ENCODE measurements at places on chromosomes 2 and 18.

GRCh38 chr2:43455296-43455695, 140.5 kb downstream of the THADA start:
- DNase-seq: no peak

GRCh38 chr2:236904389-236905263, 181.1 kb upstream of the COPS8 start:
- no peak for DNase-seq

DNA sequence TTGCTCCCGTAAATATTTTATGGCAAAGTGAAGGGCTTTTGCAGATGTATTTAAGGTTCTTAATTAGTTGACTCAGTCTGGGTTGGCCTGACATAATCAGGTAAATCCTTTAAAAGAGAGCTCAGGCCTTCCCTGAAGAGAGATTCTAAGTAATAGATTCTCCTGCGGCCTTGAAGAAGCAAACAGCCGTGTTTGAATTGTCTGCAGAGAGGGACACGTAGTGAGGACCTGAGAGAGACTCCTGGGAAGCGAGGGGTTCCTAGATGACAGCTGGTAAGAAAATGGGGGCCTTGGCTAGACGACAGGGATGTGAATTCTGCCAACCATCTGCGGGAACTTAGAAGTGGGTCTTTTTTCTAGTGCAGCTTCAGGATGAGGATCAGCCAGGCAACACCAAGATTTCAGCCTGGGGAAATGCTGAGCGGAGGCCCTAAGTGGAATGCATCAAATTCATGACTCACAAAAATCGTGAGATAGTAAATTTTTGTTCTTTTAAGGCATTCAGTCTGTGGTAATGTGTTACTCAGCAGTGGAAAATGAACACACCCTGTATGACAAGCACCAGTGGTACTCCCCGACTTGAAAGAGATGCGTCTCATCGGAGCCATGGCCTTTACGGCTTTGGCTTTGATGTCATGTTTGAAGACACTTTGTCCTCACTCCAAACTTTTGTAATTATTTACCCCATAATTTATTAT, 62.1 kb upstream of the SMIM21 start:
- DNase-seq: no peak

GRCh38 chr2:37156071-37156856, 516 bp downstream of the EIF2AK2 start:
- DNase-seq: peak; percentile 41

DNA sequence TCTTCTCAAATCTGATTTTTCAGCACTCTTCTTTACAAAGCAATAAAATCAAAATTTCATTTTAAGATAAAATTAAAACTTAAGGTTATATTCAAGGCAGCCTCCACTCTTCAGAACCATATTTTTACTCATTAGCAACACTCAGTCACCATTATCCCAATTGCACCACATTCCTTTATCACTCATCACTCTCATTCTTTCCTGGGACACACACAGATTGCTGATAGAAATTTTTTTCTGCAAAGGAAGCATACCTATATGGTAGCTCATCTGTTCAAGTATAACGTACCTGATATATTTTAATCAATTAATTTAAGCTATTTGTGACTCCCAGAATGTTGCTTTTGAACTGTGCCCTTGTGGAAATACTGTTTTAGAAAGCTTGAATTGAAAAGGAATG, 1559.3 kb upstream of the ZEB2 start:
- no peak for DNase-seq

DNA sequence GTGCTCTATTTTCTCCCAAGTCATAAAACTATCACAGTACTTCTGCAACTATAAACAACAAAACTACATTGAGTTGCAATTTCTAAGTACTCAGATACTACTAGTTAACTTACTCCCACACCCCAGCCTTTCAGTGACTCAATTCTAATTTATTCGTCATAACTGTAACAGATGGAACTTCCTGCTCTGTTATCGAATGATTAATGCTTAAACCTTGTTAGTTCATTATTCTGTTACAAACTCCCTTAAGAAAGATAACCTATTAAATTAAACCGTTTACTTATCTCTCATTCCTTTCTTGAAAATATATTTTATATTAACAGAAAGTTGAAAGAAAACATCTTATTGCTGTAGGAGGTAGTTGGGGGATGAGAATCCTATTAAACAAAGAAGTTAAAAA, 17.0 kb downstream of the TNFAIP6 start:
- DNase-seq: peak; percentile 2

DNA sequence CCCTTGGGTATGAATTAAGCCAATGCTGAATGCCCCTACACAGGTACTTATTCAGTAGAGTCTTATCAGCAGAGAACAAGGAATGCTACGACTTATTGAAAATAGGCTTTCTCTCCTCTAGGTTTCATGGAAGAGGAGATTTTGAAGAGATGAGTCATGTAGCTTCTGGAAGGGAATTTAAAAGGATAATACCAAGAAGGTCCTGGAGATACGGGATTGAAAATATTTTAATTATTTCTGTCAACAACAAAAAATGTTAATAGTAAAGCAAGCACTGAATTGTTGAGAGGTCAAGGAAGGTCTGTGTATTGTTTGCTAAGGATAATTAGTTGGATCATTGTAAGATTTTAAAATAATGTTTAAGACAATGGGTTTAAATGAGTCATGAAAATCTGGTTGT, 293.0 kb upstream of the SPHKAP start:
- DNase-seq: no peak

DNA sequence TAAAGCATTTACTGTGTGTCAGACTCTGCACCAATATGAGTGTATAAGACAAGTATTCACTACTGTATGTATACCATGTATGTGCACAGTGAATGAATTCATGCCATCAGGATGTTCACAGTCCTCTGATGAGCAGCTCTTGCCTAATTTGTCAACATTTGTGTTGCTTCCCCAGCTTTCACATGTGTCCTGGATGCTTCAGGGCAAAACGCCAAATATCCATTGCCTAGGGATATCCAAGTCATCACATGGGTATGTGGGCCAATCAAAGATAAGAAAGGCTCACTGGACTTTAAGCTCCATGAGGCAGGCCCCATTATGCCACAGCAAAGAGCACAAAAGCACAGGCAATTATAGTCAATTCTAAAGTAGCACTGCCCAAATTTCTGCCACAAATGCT, 134.2 kb upstream of the CHAC2 start:
- DNase-seq: no peak

GRCh38 chr2:73614105-73614504, 28.1 kb downstream of the NAT8 start:
- no peak for DNase-seq

DNA sequence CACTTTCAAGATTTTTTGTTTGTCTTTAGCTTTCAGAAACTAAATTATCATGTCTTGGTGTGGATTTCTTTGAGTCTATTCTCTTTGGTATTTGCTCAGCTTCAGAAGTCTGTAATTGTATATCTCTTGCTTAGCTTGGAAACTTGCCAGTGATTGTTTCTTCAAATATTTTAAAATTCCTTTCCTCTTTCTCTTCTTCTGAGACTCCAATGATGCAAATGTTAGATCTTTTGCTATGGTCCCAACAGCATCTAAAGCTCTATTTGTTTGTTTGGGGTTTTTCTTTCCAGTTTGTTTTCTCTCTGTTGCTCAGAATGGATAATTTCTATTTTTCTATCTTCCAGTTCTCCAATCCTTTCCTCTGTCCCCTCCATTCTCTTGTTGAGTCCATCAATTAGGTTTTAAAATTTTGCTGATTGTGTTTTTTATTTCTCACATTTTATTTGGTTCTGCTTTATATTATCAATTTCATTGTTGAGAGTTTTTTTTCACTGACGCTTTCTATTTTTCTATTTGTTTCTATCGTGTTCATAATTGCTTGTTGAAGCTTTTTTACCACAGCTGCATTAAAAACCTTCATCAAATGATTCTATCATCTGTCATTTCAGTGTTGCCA, 81.5 kb upstream of the DAPL1 start:
- no peak for DNase-seq

GRCh38 chr2:241182126-241182525, 6.4 kb upstream of the ANO7 start:
- no peak for DNase-seq

DNA sequence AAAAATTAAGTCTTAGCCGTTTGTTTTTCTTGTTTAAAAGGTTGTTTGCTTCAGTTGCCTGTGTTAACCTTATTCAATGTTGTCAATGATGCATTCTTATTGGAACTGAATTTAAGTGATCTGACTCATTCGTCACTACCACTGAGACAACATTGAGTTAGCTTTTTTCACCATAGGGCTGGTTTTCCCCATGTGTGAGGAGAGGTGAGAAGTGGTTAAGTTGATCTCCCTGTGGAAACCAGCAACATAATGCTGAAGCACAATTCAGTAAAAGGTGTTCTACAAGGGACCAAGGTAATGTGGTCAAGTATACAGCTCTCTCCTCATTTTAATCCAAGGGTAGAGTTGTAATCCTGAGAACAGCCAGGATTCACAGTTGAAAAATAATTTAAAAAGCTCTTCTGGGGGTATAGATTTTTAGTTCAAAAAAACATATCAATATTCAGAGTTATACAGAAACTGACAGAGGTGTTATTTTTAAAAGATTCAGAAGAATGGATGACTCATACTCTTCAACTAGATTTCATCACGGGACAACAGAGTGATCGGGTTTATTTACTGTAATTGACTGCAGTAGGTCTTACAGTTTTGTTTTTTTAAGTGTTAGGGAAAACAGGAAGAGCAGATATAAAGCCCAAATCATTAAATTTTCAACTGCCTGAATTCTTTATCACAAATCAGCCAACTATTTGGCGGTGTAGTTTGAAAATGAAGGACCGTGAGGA, 12.6 kb downstream of the NOP58 start:
- no peak for DNase-seq

- DNase-seq: no peak
Measured at GRCh38 chr18:33128581-33128980, 311.9 kb downstream of the CCDC178 start.

- DNase-seq: no peak
Measured at GRCh38 chr18:8006979-8007378, 439.9 kb downstream of the PTPRM start.

GRCh38 chr2:143193121-143193520, 63.9 kb downstream of the ARHGAP15 start:
- peak; percentile 90 for DNase-seq

GRCh38 chr2:213219816-213220215, 64.4 kb upstream of the SPAG16 start:
- no peak for DNase-seq
